ENCODE measurements at places on chromosomes 5 and 9.

GRCh38 chr5:179289756-179290385 is 55.4 kb downstream of the ADAMTS2 start:
- no peak for DNase-seq

- peak; percentile 99 for DNase-seq
Measured at GRCh38 chr5:148970228-148970627, 92.6 kb downstream of the SH3TC2 start.

- no peak for DNase-seq
Measured at GRCh38 chr5:169736653-169737052, 99.6 kb downstream of the DOCK2 start.

- DNase-seq = no peak
Measured at GRCh38 chr5:162529209-162529608, 461.6 kb downstream of the GABRG2 start.

- no peak for DNase-seq
Measured at GRCh38 chr9:73182928-73183327, 31.3 kb downstream of the ANXA1 start.

Measured in G401 (cell line).